Stimulated activated CD4-positive, alpha-beta T cell treated with anti-CD3 and anti-CD28 coated beads, Interleukin-1b, Interleukin-23, amount 100 ng/mL, for 24 hours (primary cell): ENCODE measurements at places on chromosomes 2 and 18.

DNA sequence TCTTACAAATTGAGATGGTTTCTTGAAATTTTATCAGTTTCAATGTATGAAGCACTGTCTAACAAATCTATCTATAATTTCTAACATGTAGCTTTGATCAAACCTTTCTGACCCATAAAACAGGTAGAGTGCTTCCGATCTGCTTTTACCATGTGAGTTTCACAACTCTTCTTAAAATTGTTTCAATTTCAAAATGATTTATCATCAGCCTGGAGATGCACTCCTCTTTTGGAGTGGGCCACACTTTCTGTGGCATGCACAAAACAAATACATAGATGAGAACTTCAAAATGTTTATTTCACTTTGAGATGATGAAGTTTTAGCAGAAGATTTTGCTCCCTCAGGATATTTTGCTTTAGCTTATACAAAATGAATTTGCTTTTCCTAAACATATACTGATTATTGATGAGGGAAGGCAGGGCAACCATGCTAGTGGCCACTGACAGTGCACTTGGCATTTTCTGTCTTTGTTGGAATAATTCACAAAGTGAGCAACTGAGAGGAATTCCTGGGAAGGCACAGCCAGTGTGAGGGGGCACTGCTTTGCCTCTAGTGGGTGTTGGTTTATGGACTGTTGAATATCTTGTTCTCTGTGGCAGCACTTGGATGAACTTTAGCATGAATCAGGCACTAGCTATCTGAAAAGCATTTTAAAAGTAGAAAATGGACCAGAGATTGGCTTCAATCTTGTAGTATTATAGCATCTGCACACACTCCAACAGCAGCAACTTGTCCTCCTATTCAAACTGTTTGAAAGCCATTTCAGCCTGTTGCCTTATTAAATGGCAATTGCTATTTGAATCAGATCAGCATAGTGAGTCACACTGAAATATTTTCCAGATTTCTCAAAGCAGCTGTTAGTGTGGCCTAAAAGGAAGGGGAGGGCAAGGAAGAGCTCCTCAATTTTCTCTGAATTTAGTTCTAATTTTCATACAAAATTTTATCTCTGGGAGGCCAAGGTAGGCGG, 193.2 kb downstream of the CCDC85A start:
- DNase-seq: no peak

GRCh38 chr18:8224576-8224975, 384.7 kb upstream of the RAB12 start:
- no peak for DNase-seq

GRCh38 chr2:166092889-166093288, 34.9 kb downstream of the SCN1A start:
- no peak for DNase-seq

DNA sequence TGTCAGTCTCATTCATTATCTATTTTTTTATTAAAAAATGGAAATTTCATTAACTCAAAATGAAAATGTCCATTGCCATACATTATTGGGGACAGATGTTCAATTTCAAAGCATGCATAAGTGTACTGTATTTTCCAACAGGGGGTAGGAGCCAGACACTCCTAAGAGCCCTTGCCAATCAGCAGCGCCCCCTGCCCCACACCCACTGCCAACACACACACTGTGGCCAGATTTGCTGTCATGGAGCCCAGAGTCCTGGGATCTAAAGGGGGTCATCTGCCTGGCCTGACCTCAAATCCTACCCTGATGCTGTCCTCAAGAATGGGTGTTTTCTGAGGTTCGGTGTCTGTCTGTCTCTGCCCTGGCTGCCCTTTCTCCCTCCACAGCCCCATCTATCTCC, 162.2 kb upstream of the TWIST2 start:
- DNase-seq: no peak

- DNase-seq: no peak
These were observed 21.6 kb downstream of the MBD2 start for GRCh38 chr18:54202851-54203250.

DNA sequence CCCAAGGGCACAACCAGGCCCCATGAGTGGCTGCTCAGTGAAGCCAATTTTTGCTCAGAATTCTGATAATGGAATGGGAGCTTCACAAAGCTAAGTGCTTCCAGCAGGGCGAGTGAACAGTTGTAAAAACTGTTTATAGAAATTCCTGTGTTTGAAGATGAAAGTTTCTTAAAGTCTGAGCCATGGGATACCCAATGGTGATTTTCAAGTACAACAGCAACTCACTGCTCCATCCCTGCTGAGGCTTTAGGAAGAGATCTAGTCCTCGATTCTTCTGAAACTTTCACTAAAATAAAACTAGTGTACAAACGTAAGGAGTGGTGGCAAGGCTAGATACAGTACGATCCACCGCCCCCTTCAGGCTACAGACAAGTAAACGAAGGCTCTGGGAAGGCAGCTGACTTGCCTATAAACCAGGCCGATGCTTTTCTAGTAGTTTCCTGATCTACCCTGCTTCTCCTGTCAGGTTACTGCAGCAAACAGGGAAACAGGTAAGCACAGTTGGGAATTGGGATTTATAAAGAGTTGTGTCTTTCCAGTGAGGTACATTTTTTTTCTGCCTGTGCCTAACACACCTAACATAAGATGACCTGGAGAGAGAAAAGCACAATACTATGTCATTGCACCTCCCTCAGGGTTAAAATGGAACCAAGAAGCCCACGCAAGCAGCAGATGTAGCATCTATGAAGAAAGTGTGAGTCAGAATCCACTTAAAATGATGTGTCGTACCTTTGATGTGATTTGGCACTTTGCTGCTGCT, 108.7 kb downstream of the UXS1 start:
- no peak for DNase-seq

GRCh38 chr2:20425371-20425881, 21.4 kb upstream of the RHOB start:
- DNase-seq: no peak

DNA sequence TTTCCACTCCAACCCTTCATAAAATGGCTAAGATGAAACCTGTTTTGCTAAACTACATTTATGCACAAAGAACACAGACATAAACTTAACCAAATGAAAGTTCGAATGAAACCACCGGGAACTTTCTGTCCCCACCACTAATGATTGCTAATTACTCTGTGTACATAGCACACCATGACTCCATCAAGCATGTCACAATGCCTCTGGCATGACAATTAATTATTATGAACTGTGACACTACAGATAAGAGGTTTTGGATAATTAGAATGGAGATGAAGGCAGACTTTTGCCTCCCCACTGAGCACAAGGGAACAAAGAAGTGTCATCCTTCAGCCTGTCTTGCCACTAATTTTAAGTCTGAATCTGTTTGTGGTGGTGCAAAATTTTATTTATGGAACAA, 1.5 kb downstream of the DAPL1 start:
- DNase-seq: no peak

GRCh38 chr2:6940820-6941219, 23.6 kb downstream of the RNF144A start:
- no peak for DNase-seq

- DNase-seq: no peak
These were observed 22.5 kb downstream of the SRSF7 start for GRCh38 chr2:38728694-38729093.

DNA sequence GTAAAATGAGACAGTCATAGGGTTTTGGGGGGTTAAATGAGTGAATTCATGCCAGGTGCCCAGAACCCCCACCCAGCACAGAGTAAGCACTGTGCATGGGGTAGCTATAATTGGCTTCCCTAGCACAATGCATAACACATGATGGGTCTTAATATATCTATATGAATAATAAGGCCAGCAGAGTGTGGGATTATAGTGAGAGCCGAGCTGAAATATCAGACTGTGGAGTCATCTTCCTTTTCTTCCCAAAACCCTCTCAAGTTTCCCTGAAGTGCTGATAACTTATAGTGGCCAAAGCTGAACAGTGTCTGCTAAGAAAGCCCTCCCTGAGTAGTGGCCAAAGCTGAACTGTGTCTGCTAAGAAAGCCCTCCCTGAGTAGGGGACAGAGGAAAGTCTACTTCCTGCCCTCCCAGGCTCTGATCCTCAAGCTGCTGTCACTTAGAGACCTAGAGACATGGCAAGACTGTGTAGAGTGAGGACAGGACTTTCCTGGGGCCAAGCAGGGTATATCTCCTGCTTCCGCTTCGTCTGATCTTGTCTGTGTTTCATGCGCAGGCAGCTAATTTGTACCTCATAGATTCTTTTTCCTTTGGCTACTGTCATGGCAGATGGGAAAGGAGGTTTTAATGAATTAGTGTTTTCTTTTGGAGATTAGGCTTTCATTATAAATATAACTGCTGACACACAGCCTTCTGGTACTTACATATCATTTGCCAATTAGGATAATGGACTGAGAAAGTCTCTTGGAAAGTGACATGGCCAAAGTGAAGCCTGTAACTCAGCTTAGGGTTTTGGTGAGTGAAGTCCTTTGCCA, 94.9 kb downstream of the FHOD3 start:
- no peak for DNase-seq

DNA sequence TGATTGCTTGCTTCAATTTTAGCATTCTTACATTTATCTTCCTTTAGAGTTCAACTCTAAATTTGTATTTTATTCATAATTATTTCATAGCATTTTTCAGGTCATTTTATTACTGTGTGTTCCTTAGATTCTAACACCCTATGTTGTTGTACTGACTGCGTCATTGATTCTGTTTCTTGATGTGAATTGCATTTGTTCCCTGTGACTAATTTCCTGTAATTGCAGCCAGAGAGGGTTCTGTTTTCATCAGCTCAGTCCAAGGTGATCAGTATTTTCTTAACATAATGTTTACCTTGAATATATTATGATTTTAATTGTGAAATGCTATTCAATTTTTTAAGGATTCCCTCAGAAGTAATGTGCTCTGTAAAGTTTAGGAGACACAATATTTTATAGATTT, 970.2 kb upstream of the PIK3C3 start:
- no peak for DNase-seq

DNA sequence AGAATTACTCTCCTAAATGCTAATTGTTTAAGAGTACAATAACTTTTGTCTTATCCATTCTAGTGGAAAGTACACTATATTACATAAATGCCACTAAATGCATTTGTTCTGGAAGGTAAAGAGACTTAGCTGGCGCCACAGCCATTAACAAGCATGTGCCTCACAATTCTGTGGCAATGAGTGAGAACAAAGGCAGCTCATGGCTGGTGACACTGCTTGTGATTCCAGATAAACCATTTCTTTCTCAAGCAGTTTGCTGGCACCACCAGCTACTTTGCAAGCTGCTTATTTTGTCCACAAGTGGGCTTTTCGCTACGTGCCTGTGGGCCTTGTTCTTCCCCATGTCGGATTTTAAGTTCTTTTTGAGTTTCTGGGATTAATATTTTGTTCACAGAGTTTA, 147.6 kb upstream of the SMAD7 start:
- no peak for DNase-seq

DNA sequence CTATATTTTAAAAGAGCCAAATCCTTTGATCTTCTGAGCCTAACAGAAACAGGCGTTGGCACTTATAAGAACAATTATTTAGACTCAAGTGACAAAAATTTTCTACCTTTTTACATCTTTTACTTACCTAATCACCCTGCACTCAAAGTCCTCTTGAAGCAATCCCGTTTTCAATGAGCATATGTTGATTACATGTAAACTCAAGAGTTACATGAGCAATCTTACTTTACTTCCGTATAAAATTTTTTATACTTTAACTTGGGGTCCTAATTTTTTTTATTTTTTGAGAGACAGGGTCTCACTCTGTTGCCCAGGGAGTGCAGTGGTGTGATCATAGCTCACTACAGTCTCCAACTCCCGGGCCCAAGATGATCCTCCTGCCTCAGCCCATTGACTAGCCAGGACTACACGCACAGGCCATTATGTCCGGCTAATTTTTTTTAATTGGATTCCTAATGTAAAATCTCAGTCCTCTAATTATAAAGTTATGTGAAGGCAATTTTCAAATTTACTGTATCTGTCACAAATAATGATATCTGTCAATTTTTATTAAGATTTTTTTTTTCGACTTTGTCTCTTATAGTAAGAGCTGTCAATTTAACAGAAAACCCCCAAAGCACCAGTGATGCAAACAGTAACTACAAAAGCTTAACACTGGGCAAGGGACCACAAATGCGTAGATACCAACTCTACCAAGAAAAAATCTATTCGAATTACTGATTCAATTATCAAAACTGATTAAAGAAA, 19.1 kb upstream of the STPG4 start:
- no peak for DNase-seq

GRCh38 chr2:112772322-112772721, 7.9 kb upstream of the CKAP2L start:
- DNase-seq: no peak

- no peak for DNase-seq
These were observed 189.2 kb downstream of the NCK2 start for GRCh38 chr2:105933906-105934305.

DNA sequence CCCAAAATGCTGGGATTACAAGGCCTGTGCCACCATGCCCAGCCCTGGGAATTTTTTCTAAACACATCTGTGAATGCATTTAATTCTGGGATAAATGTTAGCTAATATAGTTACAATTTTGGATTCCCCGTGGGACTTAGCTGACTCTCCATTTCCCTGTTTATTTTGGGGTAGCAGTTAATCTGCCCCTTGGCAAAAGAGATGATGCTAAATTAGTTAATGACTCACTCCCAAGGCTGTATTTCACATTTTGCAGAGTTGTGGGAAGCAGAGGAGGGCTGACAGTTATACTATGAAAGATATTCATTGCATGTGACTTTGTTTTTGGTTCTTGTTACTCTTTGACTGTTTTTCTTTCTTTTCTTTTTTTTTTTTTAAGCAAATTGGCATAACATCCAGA, 3.2 kb downstream of the MTHFD2 start:
- no peak for DNase-seq

- no peak for DNase-seq
These were observed 60.1 kb upstream of the SLC16A14 start for GRCh38 chr2:230128623-230129342.

DNA sequence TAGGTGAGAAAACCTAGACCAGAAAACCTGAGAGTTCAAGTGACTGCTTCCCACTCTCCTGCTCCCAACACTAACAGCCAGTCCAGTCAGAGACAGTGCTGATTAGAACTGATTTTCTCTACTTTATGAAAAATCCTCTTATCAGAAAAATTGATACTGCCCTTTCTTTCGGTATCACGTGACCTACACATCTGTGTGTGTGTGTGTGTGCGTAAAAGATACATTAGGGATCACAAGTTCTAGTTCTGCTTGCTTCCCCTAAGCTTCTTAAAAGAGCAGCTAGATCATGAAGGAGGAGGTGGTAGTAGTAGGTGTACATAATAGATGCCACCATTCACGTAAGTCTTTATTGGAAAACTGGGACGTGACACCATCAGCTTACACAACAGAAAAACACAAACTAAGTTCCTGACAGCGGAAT, 1.5 kb downstream of the ARL5A start:
- DNase-seq: no peak

- DNase-seq: no peak
These were observed 134.2 kb upstream of the HS6ST1 start for GRCh38 chr2:128452536-128453530.

DNA sequence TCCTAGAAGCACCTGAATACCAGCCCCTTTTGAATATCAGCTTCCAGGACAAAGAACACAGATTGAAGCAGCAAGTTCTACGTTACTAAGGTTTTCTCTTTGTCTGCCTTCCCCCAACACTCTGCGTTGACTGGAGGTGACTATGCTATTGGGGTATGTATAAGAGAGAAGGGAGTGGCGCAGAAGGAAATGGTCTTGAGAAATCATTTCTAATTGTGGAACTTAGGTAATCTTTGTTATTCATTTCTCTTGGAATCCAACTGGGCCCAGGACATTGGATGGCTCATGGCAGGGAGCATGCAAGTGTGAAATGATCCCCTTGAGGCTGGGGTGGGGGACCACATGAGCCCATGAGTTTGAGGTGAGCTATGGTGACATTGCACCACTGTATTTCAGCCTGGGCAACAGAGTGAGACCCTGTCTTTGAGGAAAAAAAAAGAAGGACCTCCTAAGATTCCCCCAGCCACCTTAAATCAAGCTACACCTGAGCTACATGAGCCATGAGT, 29.7 kb downstream of the XDH start:
- no peak for DNase-seq
